ENCODE measurements at places on chromosomes 3 and 15.

GRCh38 chr15:37130356-37130755 is 30.0 kb upstream of the MEIS2 start:
- DNase-seq: no peak

DNA sequence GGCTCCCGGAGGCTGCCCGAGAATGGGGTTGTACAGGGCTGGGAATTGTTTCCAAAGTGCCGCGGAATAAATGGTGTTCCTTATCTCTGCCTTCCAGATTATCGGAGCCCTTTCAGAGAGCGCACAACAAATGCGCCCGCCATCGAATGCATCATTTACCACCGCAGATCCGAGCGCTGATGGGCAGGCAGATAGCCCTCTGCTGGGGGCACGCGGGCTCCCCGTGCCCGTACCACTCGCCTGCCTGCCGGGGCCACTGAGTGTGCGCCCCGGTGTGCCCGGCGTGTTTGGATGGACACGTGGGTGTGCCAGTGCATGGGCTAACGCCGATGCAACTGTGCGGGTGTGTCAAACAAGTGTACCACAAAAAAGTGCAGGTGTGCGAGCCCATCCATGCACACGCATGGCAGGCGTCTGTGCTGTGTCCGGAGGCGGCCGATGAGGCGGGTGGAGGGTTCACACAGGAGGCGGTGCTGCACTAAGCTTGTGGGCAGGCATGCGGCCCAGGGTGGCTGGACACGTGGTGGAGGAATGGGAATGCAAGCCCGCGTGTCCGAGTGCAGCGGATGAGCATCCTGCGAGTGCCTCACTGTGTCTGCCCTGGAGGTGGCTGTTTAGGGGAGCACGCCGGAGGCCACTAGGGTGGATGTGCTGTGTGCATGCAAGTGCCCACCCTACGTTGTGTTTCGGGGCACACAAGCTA is 3.8 kb upstream of the GATA2 start:
- no peak for DNase-seq

DNA sequence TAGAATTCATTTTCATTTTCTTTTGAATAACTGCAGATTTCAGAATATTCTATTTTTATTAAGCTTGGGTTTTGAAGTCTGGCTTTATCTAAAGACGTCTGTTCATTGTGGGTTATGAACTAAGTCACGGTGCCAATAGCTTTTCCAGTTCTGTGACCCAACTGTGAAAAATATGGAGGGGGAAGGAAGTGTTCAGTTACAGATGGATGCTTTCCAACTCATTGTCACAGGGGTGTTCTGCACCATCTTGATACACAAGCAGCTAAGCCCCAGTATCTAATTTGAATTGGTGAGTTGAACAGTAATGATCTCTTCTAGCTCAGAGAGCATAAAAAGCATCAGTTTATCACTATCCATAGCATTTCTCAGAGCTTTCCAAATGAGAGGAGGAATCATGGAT is 710.6 kb downstream of the EDEM1 start:
- DNase-seq: no peak

GRCh38 chr3:156297582-156297981 is 177.2 kb downstream of the KCNAB1 start:
- DNase-seq: no peak

- DNase-seq: no peak
Observed at GRCh38 chr3:113660896-113661295, 35.5 kb downstream of the USF3 start.

GRCh38 chr3:195117978-195118581 is 152.9 kb downstream of the XXYLT1 start:
- DNase-seq: no peak

- no peak for DNase-seq
Observed at GRCh38 chr15:33226559-33227181, 32.2 kb upstream of the FMN1 start.

DNA sequence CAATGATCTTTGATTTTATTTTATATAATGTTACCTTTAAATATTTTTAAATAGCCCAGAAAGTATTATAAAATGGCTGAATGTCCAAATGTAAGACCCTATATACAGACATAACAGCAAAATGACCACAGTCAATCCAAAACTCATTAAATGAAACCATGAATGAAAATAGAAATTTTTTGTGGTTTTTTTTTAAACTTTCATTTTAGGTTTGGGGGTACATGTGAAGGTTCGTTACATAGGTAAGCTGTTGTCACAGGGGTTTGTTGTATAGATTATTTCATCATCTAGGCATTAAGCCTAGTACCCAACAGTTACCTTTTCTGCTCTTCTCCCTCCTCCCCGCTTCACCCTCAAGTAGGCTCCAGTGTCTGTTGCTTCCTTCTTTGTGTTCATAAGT is 108.8 kb downstream of the FAIM start:
- DNase-seq: no peak

All from amniotic stem cell (primary cell).